Posterior cingulate gyrus (tissue), 11 donors: ENCODE measurements at places on chromosomes 12 and 14.

GRCh38 chr12:84738481-84738972, 174.1 kb downstream of the SLC6A15 start:
- DNase-seq = no peak

DNA sequence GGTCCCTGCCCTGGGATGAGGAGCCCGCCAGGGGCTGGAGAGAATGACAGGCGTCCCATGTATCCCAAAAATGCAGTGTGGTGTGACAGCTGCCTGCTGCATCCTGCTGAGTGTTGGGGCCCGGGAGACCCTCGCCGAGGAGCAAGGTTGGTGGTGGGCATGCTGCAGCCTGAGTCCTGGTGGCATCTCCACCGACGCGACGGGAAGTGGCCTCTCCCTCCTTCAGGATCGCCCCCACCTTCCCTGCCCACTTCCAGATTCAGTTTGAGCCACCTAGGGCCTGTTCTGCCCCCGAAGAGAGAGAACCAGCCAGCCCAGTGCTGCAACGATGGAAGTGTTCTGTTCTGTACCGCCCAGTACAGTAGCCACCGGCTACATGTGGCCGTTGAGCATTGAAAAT, 70.1 kb downstream of the TSPAN9 start:
- no peak for DNase-seq

DNA sequence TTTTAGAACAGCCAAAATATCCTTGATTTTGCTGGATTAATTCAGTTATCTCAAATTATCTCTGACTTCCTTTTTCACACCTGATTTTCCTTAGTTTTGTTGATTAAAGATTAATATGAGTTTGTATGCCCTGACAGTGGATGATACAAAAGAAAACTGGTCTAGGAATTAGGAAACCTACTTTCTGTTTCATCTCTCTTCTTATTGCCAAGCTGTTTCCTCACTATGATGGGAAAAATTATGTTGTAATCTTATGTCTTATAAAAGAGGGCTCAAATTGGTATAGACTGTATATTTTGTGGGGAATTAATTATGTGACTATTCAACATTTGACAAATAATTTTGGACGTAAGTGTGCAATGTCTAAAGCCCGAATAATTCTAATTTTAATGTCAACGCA, 271.6 kb downstream of the FBXL14 start:
- DNase-seq = no peak

GRCh38 chr14:102737402-102738372, 39.6 kb upstream of the TRAF3 start:
- DNase-seq = no peak

GRCh38 chr12:16788506-16789203, 182.7 kb upstream of the LMO3 start:
- no peak for DNase-seq

GRCh38 chr14:51963286-51963685, 26.1 kb upstream of the RTRAF start:
- no peak for DNase-seq
